ENCODE measurements at places on chromosomes 6 and 20.

GRCh38 chr6:125868678-125869395 lies 78.1 kb downstream of the NCOA7 start:
- peaks cover 3% of the 10 kb centered on the region for H3K36me3 ChIP-seq
- H3K27ac ChIP-seq: no peak overlapping the region
- DNase-seq: no peak
- no peaks in the 10 kb centered on the region for H3K27me3 ChIP-seq
- no peak overlapping the region for H3K4me3 ChIP-seq

DNA sequence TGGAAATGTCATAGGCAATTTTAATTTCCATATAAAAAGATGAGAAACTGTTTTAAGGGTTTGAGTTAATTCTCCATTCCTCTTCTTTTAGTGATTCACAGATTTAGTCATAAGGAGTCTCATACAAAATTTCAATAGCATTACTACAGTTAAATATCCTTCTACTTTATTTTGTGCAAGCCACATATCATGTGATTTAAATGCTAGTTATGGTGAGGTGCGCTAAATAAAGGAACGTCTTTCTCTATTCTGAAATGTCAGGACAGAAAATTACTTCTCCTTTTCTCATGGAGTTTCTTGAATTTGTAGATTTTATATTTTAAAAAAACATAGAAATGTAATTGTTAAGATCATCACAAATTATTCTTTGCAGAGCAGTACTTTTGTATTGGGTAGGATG lies 50.0 kb upstream of the SUPT3H start:
- H3K4me1 ChIP-seq: peaks cover 48% of the 10 kb centered on the region
- H3K4me3 ChIP-seq: no peak overlapping the region
- DNase-seq: no peak
- H3K27me3 ChIP-seq: peaks cover 8% of the 10 kb centered on the region
- peaks cover 14% of the 10 kb centered on the region for H3K36me3 ChIP-seq

DNA sequence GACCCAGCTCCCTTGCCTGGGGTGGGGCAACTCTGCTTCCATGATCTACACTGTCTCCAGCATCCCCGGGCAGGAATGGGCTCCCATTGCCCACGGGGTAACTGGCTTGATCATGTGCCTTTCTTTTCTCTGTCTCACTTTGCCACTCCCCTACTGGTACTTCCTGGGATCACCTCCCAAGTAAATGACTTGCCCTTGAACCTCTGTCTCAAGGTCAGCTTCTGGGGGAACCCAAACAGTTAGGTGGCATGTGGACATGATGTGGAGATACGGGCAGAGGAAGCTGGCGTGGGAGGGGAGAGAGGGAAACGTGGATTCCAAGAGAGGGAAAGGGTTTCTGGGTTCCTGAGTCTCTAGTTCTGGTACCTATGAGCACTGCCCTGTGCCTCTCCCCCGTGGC lies 63.8 kb upstream of the RALY start:
- H3K4me1 ChIP-seq: no peaks in the 10 kb centered on the region
- peaks cover 13% of the 10 kb centered on the region for H3K27me3 ChIP-seq
- H3K36me3 ChIP-seq: no peaks in the 10 kb centered on the region
- H3K27ac ChIP-seq: no peak overlapping the region

DNA sequence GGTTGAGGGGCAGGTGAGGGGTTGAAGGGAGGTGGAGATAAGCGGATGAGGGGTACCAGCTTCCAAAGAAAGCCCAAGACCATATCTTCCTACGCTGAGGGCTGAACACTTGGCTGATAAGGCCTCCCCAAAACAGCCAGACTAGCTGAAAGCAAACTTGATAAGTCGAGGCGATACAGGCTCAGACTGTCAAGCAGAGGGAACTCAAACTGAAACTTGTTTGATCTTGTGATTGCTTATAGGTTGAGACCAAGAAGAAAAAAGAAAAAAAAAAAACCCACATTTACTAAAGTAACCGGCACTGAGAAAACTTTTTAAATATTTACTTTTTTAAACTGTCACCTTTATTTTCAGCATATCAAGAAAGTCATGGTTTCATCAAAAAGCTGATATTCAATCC lies 73.6 kb downstream of the TRERF1 start:
- peaks cover 12% of the 10 kb centered on the region for H3K36me3 ChIP-seq
- DNase-seq: peak; percentile 67
- H3K4me1 ChIP-seq: peaks cover 81% of the 10 kb centered on the region
- peak overlapping the region; percentile 47 for H3K4me3 ChIP-seq
- peak overlapping the region; percentile 93 for H3K27ac ChIP-seq
- H3K27me3 ChIP-seq: no peaks in the 10 kb centered on the region

- H3K36me3 ChIP-seq: no peaks in the 10 kb centered on the region
- H3K4me1 ChIP-seq: peaks cover 7% of the 10 kb centered on the region
- peaks cover 8% of the 10 kb centered on the region for H3K27me3 ChIP-seq
- no peak overlapping the region for H3K27ac ChIP-seq
- no peak for DNase-seq
These were observed 28.0 kb downstream of the PNLDC1 start for GRCh38 chr6:159828074-159828473.

GRCh38 chr6:102742754-102743356 lies 1349.3 kb downstream of the GRIK2 start:
- no peaks in the 10 kb centered on the region for H3K4me1 ChIP-seq
- H3K36me3 ChIP-seq: no peaks in the 10 kb centered on the region
- H3K4me3 ChIP-seq: no peak overlapping the region

DNA sequence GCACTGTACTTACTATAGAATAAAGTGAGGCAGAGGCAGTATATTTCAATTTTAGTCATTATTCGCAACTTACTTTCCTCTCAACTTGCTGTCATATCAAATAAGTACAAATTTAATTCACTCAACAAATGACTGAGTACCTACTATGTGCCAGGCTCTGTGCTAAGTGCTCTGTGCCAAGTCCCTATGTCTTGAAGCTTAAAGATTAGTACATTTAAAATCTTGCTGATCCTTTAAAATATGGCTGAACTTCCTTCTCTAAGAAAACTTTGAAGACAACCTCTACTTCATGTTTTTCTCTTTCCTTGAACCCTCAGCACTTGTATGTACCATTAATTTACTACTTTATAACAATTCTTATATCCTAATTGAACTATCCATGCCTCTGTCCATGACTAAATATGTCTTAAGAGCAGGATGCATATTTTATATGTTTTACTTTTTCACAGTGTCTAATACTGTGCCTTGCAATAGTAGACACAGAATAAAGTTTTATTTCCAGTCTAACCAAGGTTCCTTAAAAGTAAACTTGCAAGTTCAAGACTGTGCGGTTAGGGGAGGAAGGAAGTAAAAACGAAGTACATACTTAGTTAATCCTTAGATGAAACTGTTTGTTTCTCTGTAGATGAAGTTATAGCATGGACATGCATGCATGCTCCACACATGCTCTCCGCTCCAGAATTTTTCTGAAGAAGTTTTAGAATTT lies 10.0 kb upstream of the LATS1 start:
- no peak for DNase-seq
- peaks cover 18% of the 10 kb centered on the region for H3K4me1 ChIP-seq
- H3K36me3 ChIP-seq: peaks cover 34% of the 10 kb centered on the region

GRCh38 chr20:23103284-23104018 lies 17.3 kb upstream of the CD93 start:
- no peak overlapping the region for H3K27ac ChIP-seq
- no peaks in the 10 kb centered on the region for H3K36me3 ChIP-seq
- no peak for DNase-seq
- no peak overlapping the region for H3K4me3 ChIP-seq
- H3K27me3 ChIP-seq: peaks cover 5% of the 10 kb centered on the region

GRCh38 chr6:70292193-70292592 lies 10.7 kb downstream of the COL9A1 start:
- H3K27ac ChIP-seq: no peak overlapping the region
- no peak overlapping the region for H3K4me3 ChIP-seq
- H3K36me3 ChIP-seq: no peaks in the 10 kb centered on the region
- peaks cover 13% of the 10 kb centered on the region for H3K27me3 ChIP-seq
- DNase-seq: no peak

GRCh38 chr6:127972815-127973214 lies 72.0 kb upstream of the THEMIS start:
- H3K27ac ChIP-seq: peak overlapping the region; percentile 97
- no peaks in the 10 kb centered on the region for H3K27me3 ChIP-seq
- H3K4me1 ChIP-seq: peaks cover 70% of the 10 kb centered on the region
- H3K36me3 ChIP-seq: peaks cover 25% of the 10 kb centered on the region
- H3K4me3 ChIP-seq: peak overlapping the region; percentile 80

DNA sequence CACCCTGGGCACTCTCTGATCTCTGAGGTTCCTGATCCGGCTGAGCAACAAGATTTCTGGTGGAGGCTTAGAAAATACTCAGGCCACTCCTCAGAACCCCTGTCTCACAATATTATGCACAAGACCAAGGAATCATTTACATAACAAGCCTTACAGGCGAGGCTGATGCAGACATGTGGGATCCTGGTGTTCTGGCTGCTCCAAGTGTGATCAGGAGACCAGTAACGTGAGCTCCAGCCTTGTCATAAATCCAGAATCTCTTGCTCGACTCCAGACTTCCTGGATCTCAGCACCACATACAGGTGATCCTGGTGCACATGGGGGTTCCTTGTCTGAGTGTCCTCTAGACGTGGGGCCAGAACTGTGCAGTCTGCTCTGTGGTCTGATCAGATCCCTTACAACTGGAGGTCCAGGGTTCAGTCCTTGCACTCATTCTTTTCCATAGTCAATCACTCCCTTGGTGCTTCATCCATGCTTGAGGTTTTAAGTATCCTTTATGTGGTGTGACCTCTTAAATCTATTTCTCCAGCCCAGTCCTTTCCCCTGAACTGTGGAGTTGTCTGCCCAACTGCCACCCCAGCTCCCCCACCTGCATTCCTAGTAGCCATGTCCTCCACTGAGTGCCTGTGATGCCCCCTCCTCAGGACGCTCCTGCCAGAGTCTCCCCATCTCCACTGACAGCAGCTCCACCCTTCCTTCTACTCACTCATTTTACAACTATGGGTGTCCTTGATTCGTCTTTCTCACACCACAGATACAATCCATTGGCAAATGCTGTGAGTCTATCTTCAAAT lies 5.1 kb downstream of the HLA-C start:
- peaks cover 33% of the 10 kb centered on the region for H3K4me1 ChIP-seq
- no peak overlapping the region for H3K4me3 ChIP-seq
- peaks cover 43% of the 10 kb centered on the region for H3K36me3 ChIP-seq

DNA sequence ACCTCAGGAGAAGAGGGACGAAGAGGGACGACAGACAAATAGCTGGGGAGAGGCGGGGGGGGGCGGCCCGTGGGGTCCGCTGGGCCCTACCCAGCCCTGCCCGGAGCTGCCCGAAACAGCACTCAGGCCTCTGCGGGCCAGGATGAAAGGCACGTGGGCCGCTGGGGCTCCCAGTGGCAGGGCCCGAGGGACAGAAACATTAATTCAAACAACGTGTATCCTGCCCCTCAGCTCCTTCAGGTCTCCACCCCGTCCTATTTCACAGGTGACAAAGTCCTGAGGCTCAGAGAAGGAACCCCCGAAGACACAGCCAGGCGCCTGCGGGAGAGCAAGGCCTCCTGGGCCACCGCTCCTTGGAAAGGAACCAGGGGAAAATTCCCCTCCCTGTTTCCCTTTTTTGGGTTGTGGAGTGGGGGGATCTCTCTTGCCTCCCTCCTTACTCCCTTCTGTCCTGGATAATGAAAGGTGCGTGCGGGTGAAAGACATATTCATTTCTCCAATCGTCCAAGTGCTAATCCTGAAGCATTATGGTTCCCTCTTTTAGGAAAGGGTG lies 93.3 kb downstream of the RNASET2 start:
- H3K27me3 ChIP-seq: peaks cover 40% of the 10 kb centered on the region
- DNase-seq: no peak
- no peak overlapping the region for H3K27ac ChIP-seq
- H3K4me1 ChIP-seq: peaks cover 4% of the 10 kb centered on the region
- H3K36me3 ChIP-seq: no peaks in the 10 kb centered on the region

DNA sequence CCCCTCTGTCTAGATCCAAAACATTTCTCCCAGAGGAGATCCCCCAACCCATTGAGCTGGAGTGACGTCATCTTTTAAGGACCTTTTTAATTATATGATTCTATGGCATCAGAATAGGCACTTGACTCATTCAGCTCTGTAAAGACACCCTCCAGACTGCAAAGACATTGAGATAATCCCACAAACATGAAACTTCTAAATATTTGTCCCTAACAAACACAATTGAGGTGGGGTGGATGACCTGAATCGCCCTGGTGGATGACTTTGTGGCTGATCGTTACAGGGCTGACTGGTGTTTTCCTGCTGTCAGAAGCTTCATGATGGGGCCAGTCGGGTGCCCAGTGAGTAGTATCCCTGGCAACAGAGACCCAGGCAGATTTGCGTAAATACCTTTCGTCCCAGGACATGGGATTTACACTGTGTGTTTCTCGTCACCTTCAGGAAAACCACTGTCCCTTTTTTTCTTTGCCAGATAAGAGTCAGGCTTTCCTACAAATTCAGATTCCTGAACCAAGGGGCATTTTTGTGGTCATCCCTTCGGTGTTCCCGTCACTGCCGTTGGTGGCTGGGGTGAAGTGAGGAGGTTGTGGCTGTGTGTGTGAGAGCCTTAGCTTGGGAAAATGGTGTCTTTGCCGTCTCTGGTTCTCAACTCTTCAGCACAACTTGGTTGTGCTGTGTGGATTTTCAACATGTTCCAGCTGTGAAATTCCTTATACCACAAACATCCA lies 5.3 kb upstream of the PCK1 start:
- no peak for DNase-seq
- H3K27me3 ChIP-seq: peaks cover 36% of the 10 kb centered on the region
- no peak overlapping the region for H3K4me3 ChIP-seq
- no peak overlapping the region for H3K27ac ChIP-seq

GRCh38 chr20:44135417-44136204 lies 51.4 kb downstream of the JPH2 start:
- H3K27ac ChIP-seq: no peak overlapping the region
- H3K4me3 ChIP-seq: no peak overlapping the region
- no peaks in the 10 kb centered on the region for H3K4me1 ChIP-seq
- no peaks in the 10 kb centered on the region for H3K36me3 ChIP-seq

- H3K4me3 ChIP-seq: no peak overlapping the region
- DNase-seq: no peak
- H3K4me1 ChIP-seq: no peaks in the 10 kb centered on the region
- H3K27me3 ChIP-seq: no peaks in the 10 kb centered on the region
- no peak overlapping the region for H3K27ac ChIP-seq
These were observed 294.1 kb downstream of the NRN1 start for GRCh38 chr6:5712349-5713215.

DNA sequence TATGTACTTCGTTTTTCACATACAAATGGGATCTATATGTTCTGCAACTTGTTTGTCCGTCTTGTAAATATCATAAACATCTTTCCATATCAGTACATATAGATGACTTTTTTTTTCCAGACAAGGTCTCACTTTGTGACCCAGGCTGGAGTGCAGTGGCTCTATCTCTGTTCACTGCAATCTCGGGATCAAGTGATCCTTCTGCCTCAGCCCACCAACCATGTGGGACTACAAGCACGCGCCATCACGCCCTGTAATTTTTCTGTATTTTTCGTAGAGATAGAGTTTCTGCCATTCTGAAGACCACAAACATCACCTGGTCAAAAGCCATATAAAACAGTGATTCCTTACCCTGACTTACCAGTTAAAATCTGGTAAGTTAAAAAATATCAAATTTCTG lies 37.7 kb upstream of the SYNCRIP start:
- DNase-seq: no peak
- H3K27ac ChIP-seq: peak overlapping the region; percentile 96
- peaks cover 4% of the 10 kb centered on the region for H3K27me3 ChIP-seq
- H3K36me3 ChIP-seq: peaks cover 41% of the 10 kb centered on the region
- H3K4me3 ChIP-seq: peak overlapping the region; percentile 100
- H3K4me1 ChIP-seq: peaks cover 34% of the 10 kb centered on the region

All from activated CD8-positive, alpha-beta memory T cell treated with anti-CD3 and anti-CD28 coated beads, Interleukin-2, amount 10 ng/mL, durations not matched to agents 7 days and 5 days (primary cell).